ENCODE measurements at places on chromosomes 5 and 9. TPM values are rescaled to one million over a fixed set of nuclear protein-coding genes. Genes with fewer than 3 reads are reported as not detected.
A peak's percentile ranks its signal among the peaks of the same experiment; 100 is the strongest.

- DNase-seq, result peak; percentile 32
These were observed 11.5 kb upstream of the BOD1 start for GRCh38 chr5:173627860-173628392.

GRCh38 chr9:122076773-122077172 is 16.3 kb downstream of the TTLL11 start:
- no peak for DNase-seq

DNA sequence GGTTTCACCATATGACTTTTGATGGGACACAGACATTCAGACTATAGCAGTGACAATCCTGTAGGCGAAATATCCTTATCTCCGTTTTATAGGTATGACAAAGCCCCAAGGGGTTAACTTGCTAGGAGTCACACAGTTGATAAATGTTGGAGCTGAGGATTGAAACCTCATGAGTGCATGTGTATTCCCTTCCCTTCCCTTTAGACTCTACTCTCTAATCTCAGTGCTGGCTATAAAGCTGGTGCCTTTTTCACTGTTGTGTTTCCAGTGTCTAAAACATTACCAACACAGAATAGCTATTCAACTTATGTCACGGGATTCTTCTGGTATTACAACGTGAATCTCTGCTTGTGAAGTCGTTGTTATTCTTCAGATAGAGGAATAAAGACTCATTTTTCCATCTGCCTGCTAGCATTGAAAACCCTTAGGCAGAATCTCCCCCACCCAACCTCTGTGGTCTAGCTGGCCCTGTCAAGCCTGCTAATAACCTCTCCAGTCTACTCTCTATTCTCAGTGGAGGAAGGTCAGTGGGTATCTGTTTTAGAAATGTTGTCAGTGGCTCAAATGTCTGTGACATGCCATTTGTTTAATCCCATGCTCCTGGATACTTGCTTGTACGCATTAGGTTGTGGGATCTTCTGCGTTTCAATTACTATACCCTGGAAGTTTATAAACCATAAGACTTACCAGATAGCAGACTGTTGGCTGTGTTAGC is 121.2 kb downstream of the TLE4 start:
- DNase-seq, result no peak

Gene IL7R
- 0.27 TPM for total RNA-seq

Gene KIF2A
- total RNA-seq, result 140 TPM

Measured in cerebellum (tissue), 4 donors.